Heart right ventricle (tissue), 16 donors: ENCODE measurements at places on chromosomes 12 and 14. TPM values are rescaled to one million over a fixed set of nuclear protein-coding genes. Genes with fewer than 3 reads are reported as not detected.
A peak's percentile ranks its signal among the peaks of the same experiment; 100 is the strongest.

DNA sequence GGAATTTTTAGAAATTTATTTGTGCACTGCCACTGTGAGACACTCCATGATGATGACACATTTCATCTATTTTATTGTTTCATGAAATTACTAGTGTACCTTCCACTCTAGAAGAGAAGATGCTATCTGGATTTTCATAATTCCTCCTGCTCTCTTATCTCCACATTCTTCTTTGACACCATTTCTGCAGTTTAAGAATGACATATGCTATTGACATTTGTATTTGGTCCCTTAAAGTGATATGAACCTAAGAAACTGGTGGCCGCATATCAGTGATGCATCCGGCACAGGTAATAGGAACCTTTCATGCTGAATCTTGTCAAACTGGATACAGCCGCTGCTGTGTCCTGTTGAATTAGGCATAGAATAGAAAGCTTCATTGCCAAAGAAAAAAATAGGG is 696.3 kb downstream of the TMEM121 start:
- no peak overlapping the region for H3K27ac ChIP-seq
- H3K4me1 ChIP-seq: no peaks in the 10 kb centered on the region
- no peak overlapping the region for H3K4me3 ChIP-seq
- no peaks in the 10 kb centered on the region for H3K27me3 ChIP-seq
- no peaks in the 10 kb centered on the region for H3K36me3 ChIP-seq

DNA sequence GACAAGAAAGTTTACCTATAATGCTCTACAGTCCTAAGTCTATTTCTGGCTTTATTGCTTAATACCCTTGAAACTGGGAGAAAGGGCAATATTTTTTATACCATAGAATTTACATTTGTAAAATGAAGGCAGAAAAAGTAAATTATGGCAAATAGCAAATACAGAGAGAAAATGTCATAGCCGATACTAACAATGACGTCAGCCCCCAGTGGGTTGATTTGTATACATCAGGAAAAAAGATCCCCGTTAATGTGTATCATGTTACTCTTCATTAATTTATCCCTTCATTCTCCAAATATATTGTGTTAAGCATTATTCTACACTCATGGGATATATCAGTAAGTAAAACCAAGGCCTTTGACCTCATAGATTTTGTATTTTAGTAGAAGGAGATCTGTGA is 445.1 kb upstream of the SYT1 start:
- no peaks in the 10 kb centered on the region for H3K27me3 ChIP-seq
- H3K4me3 ChIP-seq: no peak overlapping the region
- no peak overlapping the region for H3K27ac ChIP-seq
- H3K36me3 ChIP-seq: no peaks in the 10 kb centered on the region
- H3K4me1 ChIP-seq: no peaks in the 10 kb centered on the region

DNA sequence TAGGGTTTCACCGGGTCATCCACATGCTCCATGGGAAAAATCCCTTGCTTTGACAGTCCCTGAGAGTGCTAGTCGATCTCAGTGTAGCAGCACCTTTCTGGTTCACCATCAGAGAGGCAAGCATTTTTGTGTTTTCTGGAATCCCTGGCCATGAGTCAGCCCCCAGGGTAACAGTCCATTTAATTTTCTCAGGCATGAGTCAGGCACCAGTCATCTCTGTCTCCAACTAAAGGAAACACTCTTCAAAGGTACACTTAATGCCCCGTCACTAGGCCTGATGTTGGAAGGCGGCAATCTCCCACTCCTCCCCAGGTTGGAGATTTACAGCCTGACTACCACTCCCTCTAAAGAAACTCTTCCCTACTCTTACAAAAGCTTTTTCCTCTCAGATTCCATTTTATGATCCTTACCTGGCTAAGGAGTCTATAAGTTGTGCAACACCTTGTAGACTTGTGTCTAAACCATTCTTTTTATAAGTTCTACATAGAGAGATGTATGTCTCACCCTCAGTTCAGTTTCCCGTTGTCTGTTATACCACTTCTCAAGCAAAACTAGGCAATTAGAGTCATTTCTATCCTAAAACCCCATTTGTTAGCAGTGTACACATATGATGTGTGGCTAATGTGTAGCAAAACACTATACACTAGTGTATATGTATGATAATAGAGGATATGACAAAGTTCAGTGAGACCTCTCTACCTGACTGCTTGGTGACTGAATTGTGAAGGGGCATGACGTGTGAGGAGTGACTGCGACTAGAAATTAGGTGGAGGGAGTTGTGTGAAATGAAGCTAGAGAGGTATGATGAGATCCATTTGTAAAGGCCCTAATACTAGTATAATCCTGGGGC is 24.6 kb downstream of the TMEM19 start:
- H3K27me3 ChIP-seq: no peaks in the 10 kb centered on the region
- DNase-seq: no peak
- H3K4me3 ChIP-seq: no peak overlapping the region
- peaks cover 20% of the 10 kb centered on the region for H3K36me3 ChIP-seq

GRCh38 chr14:75702616-75703261 is 41.7 kb downstream of the TTLL5 start:
- no peaks in the 10 kb centered on the region for H3K27me3 ChIP-seq
- peaks cover 10% of the 10 kb centered on the region for H3K4me1 ChIP-seq
- H3K4me3 ChIP-seq: no peak overlapping the region
- H3K27ac ChIP-seq: no peak overlapping the region
- H3K36me3 ChIP-seq: peaks cover 45% of the 10 kb centered on the region

GRCh38 chr14:99036611-99037293 is 235.2 kb downstream of the BCL11B start:
- peak overlapping the region; percentile 52 for H3K27ac ChIP-seq
- no peaks in the 10 kb centered on the region for H3K4me1 ChIP-seq
- no peaks in the 10 kb centered on the region for H3K36me3 ChIP-seq
- no peaks in the 10 kb centered on the region for H3K27me3 ChIP-seq
- peak; percentile 38 for DNase-seq
- no peak overlapping the region for H3K4me3 ChIP-seq

PSMC1 gene
- total RNA-seq: 116 TPM

DNA sequence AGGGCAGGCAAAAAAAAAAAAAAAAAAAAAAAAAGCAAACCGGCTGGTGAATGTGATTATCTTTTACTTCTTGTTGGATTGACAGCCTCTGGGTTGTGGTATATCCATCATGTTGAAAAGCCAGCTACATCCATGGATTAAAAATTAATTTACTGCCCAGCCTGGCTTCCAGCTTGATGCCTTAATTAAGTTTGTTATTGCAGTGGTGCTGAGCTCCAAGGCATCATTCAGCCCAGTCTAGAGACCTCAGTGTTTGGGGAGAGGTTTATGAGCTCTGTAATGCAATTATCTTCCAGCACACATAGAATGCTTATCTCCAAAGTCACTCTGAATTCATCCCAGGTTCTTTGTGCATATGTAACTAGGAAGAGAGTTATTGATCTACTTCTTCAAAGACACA is 114.8 kb downstream of the RIMBP2 start:
- DNase-seq: no peak
- no peak overlapping the region for H3K27ac ChIP-seq
- H3K27me3 ChIP-seq: no peaks in the 10 kb centered on the region
- H3K4me1 ChIP-seq: no peaks in the 10 kb centered on the region

SLC2A14 gene
- 0.39 TPM for total RNA-seq

TMEM63C gene
- total RNA-seq: 0.21 TPM

- no peak overlapping the region for H3K27ac ChIP-seq
- peaks cover 9% of the 10 kb centered on the region for H3K4me1 ChIP-seq
- no peaks in the 10 kb centered on the region for H3K27me3 ChIP-seq
- H3K4me3 ChIP-seq: no peak overlapping the region
- no peaks in the 10 kb centered on the region for H3K36me3 ChIP-seq
- DNase-seq: no peak
These were observed 176.6 kb downstream of the EMP1 start for GRCh38 chr12:13373131-13373530.

DNA sequence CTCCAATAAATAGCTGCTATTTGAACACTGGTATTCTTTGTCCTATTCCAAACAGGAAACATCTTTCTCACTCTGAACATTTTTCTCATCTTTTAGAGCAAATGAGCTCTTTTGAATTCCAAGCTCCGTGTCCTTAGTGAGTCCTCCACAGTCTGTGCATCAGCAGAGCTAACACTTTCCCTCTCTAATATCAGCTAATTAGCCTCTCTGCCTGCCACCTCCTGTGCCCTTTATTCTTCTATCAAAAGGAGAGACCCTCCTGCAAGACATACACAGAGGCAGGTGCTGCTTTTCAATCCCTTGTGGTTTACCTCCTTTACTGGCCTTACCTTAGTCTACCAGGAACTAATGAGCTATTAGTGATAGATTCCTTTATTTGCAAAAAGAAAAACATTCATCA is 178.5 kb downstream of the SLC35F4 start:
- peaks cover 6% of the 10 kb centered on the region for H3K27me3 ChIP-seq
- H3K4me3 ChIP-seq: no peak overlapping the region
- no peak for DNase-seq
- H3K36me3 ChIP-seq: no peaks in the 10 kb centered on the region

CPNE6 gene
- total RNA-seq: not detected
